ENCODE measurements at places on chromosomes 13 and 19. TPM values are rescaled to one million over a fixed set of nuclear protein-coding genes. Genes with fewer than 3 reads are reported as not detected.

- DNase-seq = no peak
Observed at GRCh38 chr13:109630271-109630670, 156.1 kb downstream of the IRS2 start.

The GTF3A gene
- total RNA-seq = 70.0 TPM

The CLEC11A gene
- total RNA-seq = 3.8 TPM

DNA sequence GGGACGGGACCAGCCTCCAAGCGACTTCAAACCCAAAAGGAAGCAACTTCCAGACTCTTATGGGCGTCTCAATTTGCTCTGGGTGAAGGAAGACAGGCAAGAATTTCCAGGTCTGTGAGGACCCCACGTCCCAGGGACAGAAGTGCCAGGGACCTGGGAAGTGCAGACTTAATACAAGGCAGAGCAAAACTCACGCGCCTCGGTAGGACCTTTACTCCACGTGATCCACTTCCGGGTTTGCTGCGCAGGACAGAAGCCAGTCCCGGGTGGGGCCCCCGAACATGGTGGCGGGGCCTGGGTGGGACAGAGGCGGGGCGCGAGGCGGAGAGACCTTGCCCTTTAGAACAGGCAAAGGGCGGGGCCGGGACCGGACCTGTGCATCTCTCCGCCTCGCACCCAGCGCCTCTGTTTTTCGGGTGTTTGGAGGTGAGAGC is 9.3 kb downstream of the ZNF611 start:
- DNase-seq = no peak

- no peak for DNase-seq
Observed at GRCh38 chr19:2495130-2495641, 19.3 kb downstream of the GADD45B start.

DNA sequence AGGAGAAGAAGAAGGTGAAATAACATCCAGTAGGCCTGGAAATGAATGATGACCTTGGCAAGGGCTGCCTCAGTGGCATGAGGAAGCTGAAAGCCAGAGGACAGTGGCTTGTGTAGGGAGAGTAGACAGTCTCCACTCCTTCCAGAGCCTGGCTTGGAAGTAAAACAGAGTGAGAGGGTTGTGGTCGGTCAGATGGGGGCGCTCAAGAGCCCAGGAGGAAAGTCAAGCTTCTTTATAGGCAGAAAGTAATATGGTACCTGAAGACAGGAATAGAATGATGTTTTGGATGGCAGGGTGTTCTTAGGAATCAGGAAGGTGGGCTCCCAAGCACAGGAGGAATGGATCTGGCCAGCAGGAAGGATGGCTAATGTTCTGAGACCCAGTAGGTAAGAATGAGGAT is 75.1 kb upstream of the TSC22D1 start:
- DNase-seq = no peak
